ENCODE measurements at places on chromosomes 11 and 22.

DNA sequence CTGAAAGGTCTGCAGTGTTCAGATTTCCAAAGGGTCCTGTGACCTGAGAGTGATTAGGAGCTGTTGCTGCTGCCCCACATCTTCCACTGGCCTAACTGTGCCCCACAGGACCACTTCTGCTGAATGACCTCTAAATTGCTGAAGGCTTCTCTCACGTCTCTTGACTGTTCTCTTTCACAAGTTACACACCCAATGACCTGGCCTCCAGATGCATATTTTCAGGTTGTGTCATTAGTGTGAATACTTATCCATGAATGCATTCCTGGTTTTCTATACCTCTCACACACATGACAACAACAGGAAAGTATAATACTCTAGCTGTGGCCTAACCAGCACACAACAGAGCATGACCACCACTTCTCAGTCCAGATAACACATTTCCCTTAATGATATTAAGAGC lies 15.4 kb downstream of the PRR14L start:
- no peak for DNase-seq

DNA sequence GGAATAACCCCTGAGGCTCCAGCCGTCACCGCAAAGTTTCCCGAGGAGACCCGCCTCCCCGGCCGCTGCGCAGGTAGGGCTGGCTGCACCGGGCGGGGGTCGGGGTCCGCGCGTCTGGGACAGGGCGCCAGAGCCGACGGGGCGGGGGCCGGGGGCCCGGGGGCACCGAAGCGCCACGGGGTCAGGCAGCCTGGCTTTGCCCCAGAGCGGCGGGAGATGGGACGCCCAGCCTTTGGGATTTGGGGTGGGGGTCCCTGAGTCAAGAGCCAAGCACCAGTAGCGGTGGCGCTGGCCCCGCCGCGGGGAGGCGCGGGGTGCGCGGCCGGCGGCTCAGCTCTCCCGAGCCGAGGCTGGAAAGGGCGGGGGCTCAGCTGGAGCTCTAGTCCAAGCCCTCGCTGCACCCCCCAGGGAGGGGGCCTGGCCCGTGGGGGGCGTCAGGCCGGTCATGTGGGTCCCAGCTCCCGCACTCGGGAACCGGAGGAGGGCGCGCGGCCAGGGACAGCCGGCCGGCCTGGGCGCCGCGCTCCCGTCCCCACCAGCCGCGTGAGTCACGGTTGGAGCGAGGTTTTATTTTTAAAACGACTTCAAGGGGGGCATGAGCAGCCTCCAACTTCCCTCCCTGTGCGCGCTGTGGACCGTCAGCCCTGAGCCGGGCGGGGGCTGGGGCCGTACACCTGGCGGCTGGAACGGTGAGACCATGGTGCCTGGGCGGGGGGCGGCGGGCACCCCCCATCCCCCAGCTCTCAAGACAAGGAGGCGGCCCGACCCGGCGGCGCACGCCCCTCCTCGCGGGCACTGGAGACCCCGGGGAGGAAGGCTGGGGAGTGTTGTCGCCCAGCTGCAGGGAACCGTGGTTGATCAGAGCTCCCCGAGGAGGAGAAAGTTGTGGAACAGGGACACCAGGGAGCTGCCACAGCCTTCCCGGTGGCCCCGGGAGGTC lies 626 bp downstream of the FLRT1 start:
- peak; percentile 27 for DNase-seq

DNA sequence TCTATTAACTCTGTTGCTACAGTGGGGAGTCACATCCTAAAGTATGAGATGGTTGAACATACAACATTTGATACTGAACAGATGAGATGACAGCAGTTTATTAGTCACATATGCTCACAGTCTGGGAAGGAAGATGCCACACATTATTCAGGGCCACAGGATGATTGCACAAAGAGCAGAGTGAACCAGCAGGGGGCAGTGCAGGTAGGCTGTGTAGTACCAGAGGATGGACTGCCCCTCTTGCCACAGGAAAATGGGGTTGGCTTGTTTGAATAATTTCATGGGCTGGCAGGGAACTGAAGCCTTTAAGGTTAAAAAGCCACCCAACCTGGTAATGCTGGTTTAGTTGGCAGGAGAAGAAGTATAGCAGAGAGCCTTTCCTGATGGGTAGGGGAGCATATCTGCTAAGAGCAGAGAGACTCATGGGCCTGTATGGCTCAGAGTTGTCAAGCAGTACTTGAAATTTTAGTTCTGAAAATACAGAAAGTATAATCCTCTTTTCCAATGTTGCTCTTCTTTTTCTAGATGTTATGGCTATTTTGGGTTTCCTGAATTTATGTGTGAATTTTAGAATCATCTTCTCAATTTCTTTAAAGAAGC lies 180.4 kb upstream of the B3GAT1 start:
- DNase-seq, result no peak

GRCh38 chr22:29265305-29265704 lies 2.5 kb downstream of the RHBDD3 start:
- DNase-seq, result no peak

DNA sequence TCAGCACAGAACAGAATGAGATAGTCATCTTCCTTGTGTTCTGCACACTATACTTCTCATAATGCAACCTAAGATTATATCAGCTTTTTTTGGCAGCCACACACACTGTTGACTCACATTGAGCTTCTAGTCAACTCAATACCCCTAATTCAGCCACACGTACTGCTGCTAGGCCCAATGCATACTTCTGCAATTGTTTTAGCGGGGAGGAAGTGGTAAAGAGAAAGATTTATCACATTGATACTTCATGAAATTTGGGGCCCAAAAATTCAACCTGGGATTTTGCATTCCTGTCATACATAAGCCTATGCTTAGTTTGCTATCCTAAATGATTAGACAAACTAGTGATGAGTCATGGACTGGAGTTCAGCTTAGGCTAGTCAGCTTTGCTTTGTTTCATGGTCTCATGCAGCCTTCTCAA lies 8.6 kb upstream of the UPB1 start:
- no peak for DNase-seq

DNA sequence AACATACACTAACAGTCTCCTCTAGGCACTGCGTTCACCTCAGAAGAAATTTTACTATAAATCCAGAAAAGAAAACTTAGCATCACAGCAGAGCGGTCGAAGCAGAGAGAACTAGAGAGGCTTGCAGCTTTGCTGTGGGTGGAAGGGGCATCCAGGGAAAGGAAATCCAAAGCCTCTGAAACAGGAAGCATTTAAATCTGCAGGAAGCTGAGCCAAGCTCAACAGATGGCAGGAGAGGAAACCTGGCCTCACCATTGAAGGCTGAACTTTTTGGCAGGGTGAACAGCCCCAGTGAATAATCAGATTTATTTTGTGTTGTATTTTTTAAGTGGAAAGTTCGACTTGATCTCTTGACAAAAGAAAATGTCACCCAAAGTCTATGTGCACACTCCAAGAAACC lies 858.1 kb downstream of the OPCML start:
- DNase-seq, result no peak

GRCh38 chr11:99069856-99070444 lies 49.2 kb downstream of the CNTN5 start:
- DNase-seq, result peak; percentile 40

DNA sequence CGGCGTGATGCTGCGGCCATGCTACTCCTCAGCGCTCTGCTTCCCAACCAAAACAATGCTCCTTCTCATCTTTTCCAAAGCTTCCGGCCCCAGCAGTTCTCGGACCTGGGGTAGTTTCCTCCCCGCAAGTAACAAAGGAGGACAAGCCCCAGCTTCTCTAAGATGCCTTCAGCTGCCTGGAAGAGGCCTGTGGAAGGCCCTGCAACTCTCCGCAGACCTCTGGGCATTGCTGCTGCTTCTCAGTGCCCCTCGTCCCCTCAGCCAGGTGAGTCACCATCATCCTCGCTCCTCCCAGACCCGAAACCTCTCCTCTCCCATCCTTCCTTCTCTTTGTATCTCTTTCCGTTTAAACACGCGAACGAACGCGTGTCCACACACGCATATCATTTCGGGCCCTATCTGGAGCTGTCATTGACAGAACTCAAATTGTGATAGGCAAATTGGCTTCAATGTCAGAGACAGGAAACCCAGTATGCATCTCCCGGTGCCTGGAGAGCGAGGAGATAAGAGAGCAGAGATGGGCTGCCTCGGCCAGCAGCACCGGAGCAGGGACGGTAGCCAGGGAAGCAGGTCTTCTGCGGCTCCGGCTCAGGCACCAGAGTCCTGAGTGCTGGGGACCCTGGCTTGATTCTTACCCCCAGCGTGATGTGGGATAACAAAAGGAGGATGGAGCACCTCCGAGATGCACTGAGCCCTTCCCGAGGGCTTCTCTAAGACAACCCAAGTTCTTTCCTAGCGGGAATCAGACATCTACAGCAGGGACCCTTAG lies 22.0 kb upstream of the JAM3 start:
- no peak for DNase-seq

GRCh38 chr22:22769434-22770279 lies 118.0 kb upstream of the IGLL5 start:
- no peak for DNase-seq

- DNase-seq, result no peak
These were observed 20.5 kb downstream of the GAL start for GRCh38 chr11:68704887-68705286.

- no peak for DNase-seq
These were observed 25.7 kb upstream of the KRTAP5-7 start for GRCh38 chr11:71501071-71501985.

- no peak for DNase-seq
These were observed 48.8 kb upstream of the ANO1 start for GRCh38 chr11:70029115-70029860.

GRCh38 chr11:13944911-13945425 lies 17.6 kb upstream of the SPON1 start:
- no peak for DNase-seq

GRCh38 chr11:120121914-120122473 lies 15.9 kb downstream of the TRIM29 start:
- peak; percentile 45 for DNase-seq

DNA sequence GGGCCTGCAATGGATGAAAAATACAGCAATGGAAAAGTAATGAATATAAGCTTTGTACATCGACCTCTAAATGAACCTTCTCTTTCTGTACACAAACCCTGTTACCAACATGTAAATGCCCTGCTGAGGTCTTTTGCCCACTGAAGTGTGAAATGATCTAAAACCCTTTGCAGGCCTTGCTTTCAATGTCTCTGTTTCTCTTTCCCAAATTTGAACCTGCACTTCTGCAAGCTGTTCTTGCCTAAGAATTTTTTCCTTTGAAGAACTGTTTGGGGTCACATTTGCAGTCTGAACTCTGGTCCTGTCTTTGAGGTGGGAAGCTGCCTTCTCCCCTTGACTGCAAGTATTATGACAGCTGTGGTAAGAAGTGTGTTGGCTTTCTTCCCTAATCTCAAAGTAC lies 1237.1 kb downstream of the FAM181B start:
- no peak for DNase-seq

DNA sequence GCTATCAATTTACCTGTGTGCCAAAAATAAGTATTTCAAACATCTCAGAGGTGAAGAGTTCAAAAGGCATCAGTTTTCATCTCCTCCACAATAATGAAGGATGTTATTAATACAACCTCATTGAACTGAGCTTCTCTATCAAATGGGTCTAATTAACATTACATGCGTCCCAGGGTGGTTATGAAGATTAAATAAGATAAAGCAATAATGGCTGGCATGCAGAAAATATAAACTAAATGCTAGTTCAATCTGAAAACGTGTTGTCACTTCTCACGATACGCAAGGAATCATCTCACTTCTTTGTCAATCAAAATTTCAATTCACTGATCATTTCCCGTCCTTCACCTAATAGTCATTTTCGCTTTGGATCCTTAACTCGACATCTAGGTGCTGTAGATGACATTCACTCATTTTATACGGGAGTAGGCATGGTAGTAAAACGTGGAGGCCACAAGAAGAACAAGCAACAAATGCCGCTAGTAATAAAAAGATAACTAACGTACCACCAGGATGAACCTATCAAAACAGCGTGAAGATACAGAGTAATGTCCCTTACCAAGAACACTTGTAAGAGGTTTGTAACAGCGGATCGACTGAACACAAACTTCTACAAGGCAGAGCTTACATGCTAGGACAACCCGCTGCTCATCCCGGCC lies 918 bp downstream of the CHORDC1 start:
- no peak for DNase-seq

DNA sequence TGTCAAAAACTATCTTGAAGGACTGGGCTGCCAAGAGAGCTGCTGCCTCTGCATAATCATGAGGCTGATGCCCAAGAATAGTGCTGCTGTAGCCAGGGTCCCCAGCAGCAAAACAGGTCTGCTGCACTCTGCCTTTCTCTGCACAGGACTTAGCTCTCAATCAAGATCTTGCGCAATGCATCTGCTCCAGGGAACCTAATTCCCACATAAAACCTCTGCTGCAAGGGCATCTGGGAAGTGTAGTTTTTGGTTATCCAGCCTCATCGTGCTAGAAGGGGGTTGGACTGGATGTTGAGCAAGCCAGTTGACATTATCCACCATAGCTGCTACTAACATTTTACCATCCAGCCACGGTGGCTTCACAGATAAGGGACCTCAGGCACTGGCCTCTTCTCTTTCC lies 192.7 kb downstream of the C11orf91 start:
- peak; percentile 36 for DNase-seq

DNA sequence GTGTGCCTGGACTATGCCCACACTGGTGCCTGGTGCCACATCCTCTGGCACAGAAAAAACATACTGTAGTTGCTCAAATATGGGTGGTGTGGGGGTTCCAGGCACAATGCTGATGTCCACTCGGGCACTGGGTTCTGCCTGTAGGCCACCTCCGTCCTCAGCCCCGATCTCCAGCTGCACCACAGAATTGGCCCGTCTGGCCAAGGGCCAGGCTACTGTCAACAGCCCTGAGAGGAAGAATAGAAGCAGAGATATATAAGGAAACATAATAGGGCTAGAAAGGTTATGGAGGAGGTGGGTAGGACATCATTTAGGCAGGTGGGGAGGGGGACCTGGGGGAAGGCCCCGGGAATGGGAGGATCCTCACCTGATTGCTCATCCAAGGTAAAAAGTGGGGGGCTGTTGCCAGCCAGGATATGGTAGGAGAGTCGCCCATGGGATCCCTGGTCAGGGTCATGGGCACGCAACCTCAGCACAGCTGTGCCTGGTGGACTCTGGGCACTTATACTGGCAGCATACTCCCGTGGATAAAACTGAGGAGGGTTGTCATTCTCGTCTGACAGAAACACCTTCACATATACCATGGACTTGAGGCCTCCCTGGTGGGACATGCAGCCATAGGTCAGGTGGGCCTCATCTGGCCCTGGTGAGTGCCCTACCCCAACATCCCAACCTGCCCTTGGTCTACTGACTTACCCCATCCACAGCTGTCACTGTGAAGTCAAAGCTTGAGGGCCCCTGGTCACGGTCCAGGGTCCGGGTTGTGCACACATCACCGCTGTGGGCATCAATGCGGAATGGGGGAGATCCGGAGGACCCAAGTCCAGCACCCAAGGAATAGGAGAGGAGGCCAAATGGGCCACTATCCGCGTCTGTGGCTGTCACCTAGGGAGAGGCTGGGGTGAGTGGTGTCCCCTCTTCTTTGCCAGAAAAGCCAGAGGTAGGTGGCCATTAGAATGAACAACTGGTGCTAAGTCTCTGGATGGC lies 14.5 kb upstream of the TPP1 start:
- no peak for DNase-seq

- DNase-seq, result no peak
These were observed 9.8 kb upstream of the GRAMD4 start for GRCh38 chr22:46610356-46610755.

DNA sequence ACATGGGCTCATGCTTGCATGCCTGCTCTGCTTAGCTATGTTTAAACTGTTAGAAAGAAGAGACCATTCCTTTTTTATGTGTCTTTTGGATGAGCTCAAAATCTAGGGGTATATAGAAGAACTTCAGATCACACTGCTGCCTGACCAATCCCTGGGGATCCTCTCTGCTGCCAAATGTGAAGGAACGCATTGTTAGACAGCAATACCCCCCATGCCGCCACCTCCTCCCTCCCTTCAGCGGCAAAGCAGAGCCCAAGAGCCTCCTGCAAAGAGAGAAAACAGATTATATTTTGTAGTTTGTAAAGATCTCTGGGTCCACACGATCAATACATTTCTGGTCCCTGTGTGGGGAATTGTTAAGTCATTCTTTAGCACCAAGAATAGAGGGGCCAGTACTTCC lies 677.6 kb downstream of the NTM start:
- DNase-seq, result no peak
